WTC11 (cell line): ENCODE measurements at places on chromosomes 6 and 20.

GRCh38 chr20:16544949-16545348 is 28.3 kb downstream of the KIF16B start:
- no peak for DNase-seq

GRCh38 chr20:4560667-4561066 is 161.0 kb upstream of the PRND start:
- DNase-seq, result no peak

GRCh38 chr6:123873974-123874373 is 70.3 kb downstream of the NKAIN2 start:
- DNase-seq, result no peak

DNA sequence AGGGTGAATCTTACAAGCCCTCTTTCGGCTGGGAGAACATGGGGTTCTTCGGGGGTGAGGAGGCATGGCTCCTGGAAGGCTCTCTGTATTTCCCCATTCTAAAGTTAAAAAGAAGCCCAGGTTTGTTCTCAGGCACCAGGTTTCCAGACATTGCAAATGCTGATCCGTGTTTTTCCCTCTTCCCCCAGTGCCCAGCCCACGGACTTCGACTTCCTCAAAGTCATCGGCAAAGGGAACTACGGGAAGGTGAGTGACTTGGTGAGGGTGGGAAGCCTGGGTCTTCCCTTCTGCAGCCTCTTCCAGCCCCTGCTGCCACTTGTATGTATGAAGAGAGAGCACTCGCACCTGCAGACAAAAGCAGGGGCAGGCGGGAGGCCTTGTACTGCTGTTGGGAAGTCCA is 8.7 kb downstream of the SGK2 start:
- no peak for DNase-seq

DNA sequence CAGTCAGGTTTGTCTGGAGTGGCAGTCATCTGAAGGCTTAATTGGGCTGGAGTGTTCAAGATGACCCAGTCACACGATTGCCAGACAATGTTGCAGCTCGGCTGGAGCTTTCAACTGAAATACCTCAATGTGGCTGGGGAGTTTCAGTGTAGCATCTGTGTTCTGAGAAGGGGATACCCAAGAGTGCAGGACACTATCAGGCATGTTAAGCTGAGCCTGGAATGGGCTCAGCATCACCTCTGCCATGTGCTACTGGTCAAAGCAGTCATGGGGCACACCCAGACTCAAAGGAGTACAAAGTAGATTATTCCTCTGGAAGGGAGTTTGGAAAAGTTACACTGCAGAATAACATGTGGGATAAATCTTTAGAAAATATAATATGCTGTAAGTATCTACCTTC is 363.9 kb downstream of the KIF16B start:
- DNase-seq, result no peak

DNA sequence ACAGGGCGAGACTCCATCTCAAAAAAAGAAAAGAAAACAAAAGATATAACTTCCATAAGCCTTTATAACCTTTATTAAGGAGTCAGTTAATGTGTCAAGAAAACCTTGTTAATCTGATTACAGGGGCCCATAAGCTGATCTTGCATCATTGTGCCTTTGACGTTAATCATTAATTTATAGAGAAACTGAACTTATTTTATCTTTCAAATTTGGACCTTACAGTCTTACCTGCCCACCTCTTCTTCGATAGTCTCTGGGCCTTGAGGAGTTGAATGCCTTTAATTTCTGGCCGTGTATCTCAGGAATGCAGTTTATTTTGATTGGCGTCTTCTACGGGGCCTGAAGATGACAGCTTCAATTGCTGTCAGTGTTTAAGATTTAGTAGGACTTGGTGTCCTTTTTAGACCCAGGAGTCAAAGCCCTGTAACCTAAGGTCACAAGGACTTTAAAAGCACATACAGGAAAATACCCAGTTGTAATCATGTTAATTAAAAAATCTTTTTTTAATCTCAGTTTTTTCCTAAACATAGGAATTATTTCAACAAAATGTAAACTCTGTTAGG is 5.8 kb downstream of the ACOT13 start:
- DNase-seq, result no peak

GRCh38 chr6:160147146-160147536 is 25.5 kb downstream of the SLC22A1 start:
- DNase-seq, result no peak

- DNase-seq, result no peak
Observed at GRCh38 chr20:57428324-57429158, 37.3 kb downstream of the RBM38 start.

DNA sequence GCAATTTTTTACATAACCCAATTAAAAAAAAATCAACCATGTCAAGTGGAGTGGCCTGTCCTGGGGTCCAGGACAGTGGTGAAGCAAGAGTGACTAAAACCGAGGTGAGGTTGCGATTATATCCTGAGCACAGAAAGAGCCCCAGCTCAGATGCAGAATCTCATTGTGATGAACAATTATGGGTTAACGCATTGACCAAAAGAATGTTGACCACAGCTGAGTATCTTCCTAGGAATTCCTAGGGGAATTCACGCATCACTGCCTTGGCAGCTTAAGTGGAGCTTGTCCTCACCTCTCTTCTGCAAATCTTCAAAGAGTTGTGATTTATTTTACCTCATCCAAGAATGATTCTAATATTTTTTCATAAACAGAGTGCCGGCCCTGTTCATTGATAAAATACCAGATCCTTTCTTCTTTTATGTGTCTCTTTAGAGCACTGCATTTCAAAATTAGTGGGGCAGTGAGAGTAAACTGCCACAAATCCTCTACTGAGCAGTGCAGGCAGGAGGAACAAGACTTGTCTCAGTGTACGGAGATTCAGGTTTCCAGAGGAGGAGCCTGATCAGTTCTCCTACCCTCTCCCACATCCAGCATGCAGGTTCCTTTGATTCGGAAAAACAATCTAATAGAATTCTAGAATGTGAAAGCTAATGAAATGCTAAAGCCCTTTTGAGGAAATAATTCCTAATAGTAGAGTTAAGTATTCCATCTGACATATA is 60.1 kb upstream of the ZNF184 start:
- no peak for DNase-seq

- DNase-seq, result no peak
Observed at GRCh38 chr20:60300374-60300773, 342.2 kb downstream of the CDH26 start.

- no peak for DNase-seq
Observed at GRCh38 chr6:3911614-3912336, 62.6 kb downstream of the FAM50B start.

DNA sequence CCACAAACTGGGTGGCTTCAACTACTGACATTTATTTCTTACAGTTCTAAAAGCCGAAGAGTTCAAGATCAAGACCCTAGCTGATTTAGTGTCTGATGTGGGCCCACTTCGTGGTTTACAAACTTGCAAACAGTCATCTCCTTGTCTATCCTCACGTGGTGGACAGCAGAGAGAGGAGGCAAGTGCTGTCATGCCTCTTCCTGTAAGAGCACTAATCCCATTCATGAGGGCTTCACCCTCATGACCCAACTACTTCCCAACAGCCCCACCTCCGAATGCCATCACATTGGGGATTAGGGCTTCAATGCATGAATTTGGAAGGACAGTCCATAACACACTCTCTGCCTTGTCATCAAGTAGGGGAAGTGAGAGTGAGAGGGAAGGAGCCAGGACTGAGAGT is 15.6 kb upstream of the ISM1 start:
- no peak for DNase-seq

- no peak for DNase-seq
Observed at GRCh38 chr6:56708810-56709597, 66.3 kb upstream of the DST start.

- peak; percentile 71 for DNase-seq
Observed at GRCh38 chr20:36541768-36542488, 609 bp downstream of the MYL9 start.

GRCh38 chr6:107179004-107179403 is 63.7 kb upstream of the BEND3 start:
- peak; percentile 17 for DNase-seq

DNA sequence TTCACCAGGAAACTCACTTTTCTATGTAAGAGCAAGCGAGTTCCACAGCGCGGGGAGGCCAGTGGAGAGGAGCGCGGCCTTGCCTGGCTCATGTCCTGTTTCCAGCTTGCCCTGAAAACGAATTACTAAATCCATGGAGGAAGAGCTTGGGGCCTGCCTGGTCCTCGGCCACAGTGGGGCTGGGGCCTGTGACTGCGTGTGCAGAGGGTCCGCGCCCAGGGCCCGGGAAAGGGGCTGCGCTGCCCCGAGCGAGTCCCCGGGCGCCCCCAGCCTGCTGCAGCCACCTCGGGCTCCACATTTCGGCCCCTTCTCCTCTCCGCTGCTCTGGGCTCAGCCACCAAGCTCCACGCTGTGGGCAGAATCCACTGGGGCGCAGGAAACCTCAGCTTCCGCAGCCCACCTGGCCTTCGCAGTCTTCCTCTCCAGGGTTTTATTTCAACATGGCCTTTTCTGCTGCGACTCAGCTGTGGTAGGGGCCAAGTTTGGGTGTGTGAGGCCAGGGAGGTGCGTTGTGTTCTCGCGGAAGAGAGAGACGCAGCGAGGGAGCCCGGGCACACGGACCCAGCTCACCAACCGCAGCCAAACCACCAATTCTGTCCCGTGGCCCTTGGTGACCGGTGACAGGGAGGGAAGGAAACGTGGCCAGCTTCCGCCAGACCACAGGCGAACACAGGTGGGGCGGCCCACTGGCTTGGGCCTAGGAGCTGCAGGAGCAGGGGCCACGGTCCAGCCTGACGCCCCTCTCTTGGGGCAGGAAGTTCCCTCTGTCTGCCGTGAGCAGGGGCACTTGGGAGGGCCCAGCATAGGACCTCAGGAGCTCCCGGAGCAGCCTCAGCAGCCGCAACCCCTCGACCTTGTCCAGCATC is 211.4 kb downstream of the ERMARD start:
- DNase-seq, result no peak

DNA sequence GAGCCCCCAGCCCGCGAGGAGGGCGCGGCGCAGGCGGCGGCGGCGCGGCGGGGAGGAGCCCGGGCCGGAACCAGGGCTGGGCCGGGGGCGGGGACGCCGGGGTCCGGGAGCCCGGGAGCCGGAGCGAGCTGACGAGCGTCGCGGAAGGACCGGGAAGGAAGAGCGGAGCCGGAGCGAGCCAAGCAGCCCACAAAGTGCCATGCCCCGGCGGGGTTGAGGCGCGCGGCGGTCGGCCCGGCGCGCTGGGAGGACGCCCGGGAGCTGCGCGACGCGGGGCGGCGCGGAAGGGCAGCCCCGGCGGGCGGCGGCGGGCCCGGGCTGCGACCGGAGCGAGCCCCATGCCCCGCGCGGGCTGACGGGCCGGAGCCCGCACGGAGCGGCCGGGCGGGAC is 289 bp downstream of the FOXP4 start:
- DNase-seq, result no peak

DNA sequence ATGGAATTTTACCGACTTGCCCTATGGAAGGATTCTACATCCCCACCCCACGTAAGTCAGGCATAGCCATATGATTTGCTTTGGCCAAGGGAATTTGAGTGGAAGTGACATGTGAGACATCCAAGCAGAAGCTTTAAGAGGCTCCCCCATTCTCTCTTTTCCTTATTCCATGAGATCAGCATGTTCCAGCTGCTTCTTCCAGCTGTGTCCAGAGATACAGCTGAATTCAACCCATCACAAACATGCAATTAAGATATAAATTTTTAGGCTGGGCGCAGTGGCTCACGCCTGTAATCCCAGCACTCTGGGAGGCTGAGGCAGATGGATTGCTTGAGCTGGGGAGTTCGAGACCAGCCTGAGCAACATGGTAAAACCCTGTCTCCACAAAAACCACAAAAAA is 16.0 kb upstream of the YWHAB start:
- no peak for DNase-seq

- DNase-seq, result no peak
Observed at GRCh38 chr6:47743744-47744143, 38.1 kb upstream of the OPN5 start.

DNA sequence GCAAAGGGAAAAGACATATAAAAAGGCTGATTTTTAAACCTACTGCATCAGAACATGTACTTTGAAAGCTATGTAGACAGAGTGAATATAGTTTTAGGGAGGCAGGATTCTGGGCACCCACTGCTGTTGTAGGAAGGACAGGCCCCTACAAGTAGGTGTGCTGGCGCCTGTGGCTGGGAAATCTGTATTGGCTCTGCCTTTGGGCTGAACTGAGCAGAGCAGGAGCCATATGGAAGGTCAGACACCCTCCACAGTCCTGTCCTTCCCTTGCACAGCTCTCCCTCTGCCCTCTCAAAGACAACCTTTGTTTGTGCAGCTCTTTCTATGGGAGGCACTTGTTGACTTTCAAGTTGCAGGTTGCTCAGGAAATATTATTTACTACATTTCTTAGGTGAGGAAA is 18.4 kb upstream of the ULBP3 start:
- DNase-seq, result no peak

- DNase-seq, result no peak
Observed at GRCh38 chr6:137724018-137724403, 143.0 kb upstream of the TNFAIP3 start.

DNA sequence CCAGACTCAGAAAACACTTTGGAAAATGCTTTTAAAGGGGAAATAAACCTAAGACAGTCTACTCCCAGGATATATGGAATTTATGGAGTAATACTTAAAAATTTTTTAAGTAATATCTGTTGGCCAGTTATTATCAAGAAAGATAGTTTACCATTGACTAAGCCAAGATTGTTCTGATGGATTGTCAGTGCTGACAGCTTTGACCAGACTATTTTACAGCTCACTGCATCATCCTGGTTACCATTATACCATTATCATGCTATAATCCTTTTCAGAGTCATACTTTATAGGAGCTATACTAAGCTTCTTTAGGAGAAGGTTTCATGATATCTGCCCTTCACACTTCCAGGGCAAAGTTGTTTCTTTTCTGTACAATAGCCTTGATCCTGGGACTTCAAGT is 16.5 kb downstream of the GTF2H5 start:
- DNase-seq, result no peak

- DNase-seq, result peak; percentile 64
Observed at GRCh38 chr20:53738039-53738944, 144.7 kb upstream of the ZNF217 start.

DNA sequence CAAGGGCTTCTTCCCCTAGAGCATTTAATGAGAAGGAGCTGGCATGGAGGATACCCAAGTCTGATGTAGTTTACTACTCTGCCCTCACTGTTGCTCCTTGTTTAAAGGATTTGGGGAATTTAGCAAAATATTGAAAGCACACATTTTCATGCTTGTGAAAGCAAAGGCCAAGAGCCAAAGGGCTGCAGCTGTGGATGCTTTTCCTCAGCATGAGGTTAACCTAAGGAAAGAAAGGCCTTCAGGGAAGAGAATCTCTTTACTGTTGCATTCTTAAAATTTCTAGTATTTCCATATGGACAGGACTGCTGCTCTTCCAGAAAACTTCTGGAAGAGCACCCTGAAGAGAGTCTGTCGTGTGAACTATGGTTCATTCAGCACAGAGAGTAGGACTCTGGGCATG is 45.9 kb upstream of the SASH1 start:
- DNase-seq, result no peak

DNA sequence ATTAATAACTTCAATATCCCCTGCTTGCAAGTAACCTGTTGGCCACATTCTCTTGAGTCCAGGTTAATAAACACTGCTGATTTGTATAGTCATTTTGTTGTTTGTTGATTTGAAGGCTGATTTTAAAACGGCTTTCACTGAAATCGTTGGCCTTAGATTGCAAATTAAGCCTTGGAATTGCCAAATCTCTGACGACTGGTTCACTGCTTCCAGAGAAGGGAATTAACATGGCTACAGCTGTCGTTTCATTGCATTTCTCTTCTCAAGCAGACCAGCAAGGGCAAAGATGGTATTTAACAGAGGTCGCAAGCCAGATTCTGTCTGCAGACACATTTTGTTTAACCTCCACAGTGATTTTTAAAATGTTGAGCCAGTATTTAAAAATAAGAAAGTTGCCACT is 470.9 kb downstream of the TFAP2A start:
- no peak for DNase-seq

- no peak for DNase-seq
Observed at GRCh38 chr6:118896339-118897136, 2.6 kb downstream of the ASF1A start.

- peak; percentile 93 for DNase-seq
Observed at GRCh38 chr20:46174469-46175126, 56.5 kb downstream of the CD40 start.
